ENCODE measurements at places on chromosomes 2 and 18.

DNA sequence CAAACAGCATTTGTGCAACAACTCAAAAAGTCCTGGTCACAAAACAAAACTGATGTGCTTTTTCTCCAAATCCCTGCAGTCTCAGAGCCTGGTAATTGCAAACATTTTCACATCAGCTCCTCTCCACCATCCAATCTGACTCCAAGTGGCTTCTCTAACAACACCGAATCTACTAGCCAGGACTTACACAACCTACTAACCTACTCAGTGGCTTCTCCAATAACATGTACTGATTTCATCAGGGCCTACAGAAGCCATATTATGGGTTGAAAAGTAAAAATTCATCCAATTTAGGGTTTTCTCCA, 104.3 kb downstream of the COLEC12 start:
- DNase-seq: no peak

- no peak for DNase-seq
Observed at GRCh38 chr2:149766339-149766738, 178.8 kb upstream of the MMADHC start.

GRCh38 chr18:59918320-59918755, 18.5 kb downstream of the PMAIP1 start:
- no peak for DNase-seq

GRCh38 chr2:237305579-237305978, 108.4 kb downstream of the COL6A3 start:
- DNase-seq: no peak

GRCh38 chr2:203759690-203760365, 53.4 kb downstream of the CD28 start:
- no peak for DNase-seq

DNA sequence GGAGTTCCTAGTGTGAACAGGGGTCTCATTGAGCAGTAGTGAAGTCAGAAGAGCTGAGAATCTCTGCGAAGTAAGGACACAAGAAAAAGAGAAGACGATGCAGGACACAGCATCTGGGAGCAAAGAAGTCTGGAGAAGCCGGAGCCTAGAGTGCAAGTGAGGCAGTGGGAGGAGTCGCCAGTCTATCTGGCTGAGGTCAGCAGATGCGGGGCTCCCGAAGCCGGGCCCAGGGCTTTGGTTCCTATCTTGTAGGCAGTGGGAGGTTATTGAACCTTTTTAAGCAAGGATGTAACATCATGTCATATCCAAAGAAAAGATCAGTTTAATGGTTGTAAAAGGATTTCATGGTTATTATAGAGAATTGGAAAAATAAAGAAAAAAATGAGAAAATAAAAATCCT, 90.8 kb upstream of the KCTD1 start:
- no peak for DNase-seq

- no peak for DNase-seq
Observed at GRCh38 chr2:44880125-44880483, 61.4 kb upstream of the SIX3 start.

- DNase-seq: no peak
Observed at GRCh38 chr18:50306944-50307343, 19.5 kb upstream of the CXXC1 start.

GRCh38 chr2:229453230-229453629, 182.1 kb upstream of the PID1 start:
- no peak for DNase-seq

GRCh38 chr2:57330447-57330846, 716.2 kb upstream of the VRK2 start:
- DNase-seq: no peak

DNA sequence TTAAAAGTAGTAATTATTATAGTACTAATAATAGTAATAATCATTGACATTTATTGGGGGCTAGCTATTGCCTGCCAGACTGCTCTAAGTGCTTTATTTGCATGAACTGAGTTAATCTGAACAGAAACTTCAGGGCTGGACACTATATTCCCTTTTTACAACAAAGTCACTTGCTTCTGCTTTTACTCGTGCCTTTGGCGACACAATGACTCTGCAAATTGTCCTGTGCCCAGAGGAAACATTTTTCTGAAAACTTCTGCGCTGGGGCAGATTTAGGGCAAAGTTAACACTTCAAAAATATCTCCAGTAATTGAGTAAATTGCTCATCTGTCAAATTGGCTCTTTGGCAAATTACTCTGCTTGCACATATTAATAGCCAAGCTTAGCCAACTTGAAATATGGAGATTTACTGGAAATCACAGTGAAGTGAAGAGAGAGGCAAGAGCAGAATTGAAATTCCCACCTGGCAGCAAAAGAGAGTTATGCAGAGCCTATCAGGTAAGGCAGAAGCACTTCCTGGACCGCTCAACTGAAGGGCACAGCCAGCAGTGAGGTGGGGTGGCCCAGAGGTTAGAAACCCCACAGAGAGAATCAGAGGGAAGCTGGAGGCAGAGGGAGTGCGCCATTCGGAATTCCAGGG, 36.3 kb downstream of the BMP10 start:
- DNase-seq: no peak

DNA sequence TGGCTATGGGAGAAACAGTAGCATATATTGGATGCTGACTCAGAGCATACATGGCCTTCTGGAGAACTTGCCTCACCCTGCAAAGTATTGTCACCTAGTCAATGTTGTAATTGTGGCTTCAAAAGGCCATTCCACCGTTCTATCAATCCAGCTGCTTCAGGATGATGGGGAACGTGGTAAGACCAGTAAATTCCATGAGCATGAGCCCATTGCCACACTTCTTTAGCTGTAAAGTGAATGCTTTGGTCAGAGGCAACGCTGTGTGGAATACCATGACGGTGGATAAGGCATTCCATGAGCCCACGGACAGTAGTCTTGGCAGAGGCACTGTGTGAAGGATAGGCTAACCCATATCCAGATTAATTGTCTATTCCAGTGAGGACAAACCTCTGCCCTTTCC, 1300.1 kb upstream of the ACVR2A start:
- DNase-seq: no peak

GRCh38 chr18:55252053-55252675, 292.9 kb upstream of the CCDC68 start:
- DNase-seq: no peak

GRCh38 chr18:47248604-47249313, 2.7 kb downstream of the SKOR2 start:
- no peak for DNase-seq

GRCh38 chr2:47270421-47270820, 115.3 kb upstream of the STPG4 start:
- no peak for DNase-seq

DNA sequence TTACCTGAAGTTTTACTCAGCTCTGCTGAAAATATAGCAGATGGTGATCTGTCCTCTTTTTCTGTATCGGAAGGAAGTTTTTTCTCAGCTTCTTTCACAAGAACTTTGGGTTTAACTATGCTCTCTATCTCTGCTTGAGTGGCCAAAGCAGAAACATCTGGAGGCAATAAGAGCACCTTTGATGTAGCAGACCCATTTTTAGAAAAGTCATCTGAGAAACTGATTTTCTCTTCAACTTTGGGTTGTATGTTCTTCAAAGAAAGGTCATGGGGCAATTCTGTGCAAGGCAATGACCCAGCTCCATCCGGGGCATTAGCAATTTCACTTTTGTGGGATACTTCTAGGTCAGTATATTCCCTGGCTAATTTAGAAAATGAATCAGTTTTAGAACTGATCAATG, 25.2 kb downstream of the RTN4 start:
- DNase-seq: no peak

DNA sequence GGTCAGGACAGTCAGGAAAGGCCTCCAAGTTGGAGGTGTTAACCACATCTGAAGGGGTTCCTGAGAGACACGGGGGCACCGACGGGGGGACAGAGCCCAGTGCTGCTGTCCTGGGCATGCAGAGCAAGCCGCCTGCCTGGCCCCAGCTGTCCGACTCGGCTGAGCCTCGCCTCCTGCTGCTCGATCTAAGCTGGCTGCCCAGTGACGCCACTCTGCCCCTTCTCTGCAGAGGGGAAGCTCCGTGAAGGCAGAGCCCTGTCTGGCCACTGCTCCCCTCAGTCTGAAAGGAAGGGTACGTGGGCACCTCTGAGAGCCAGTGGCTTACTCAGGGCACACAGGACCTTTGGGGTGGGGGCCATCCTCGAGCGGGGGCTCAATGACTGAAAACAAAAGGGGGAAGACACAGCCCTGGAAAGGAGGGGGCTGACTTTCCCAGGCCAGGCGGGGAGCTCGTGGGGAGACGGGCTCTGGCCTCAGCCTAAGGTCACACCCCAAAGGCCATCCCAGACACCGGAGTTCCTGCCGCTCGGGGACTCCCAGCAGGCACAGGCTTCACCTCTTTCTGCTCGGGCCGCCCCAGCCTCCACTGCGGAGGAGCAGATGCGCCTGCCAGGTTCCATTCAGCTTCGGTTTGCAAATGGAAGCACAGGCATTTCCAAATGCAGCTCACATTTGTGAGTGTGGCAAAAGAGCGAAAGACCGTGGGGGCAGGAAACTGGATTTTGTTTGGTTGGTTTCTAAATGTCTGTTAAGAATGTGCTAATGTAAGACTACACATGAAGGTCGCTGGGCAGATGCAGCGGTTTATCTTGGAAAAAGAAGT, 136.9 kb downstream of the HDAC4 start:
- no peak for DNase-seq

- no peak for DNase-seq
Observed at GRCh38 chr2:43421194-43421593, 174.6 kb downstream of the THADA start.

- DNase-seq: no peak
Observed at GRCh38 chr2:16080516-16080915, 140.2 kb downstream of the MYCN start.

DNA sequence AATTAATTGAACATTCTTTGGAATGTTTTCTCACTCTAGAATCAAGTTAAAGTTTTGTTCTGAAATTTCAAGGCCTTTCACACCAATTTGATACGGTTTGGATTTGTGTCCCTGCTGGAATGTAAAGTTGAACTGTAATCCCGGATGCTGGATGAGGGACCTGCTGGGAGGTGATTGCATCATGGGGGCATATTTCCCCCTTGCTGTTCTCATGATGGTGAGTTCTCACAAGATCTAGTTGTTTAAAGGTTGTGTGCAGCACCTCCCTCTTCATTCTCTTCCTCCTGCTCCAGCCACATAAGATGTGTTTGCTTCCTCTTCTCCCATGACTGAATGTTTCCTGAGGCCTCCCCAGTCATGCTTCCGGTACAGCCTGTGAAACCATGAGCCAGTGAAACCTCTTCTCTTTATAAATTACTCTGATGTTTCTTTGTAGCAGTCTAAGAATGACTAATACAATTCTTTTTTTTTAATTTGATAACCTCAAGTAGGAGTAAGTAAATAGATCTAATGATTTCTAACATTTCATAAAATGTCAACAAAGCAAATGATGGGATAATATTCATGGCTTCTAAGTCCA, 144.2 kb upstream of the CDH7 start:
- no peak for DNase-seq

DNA sequence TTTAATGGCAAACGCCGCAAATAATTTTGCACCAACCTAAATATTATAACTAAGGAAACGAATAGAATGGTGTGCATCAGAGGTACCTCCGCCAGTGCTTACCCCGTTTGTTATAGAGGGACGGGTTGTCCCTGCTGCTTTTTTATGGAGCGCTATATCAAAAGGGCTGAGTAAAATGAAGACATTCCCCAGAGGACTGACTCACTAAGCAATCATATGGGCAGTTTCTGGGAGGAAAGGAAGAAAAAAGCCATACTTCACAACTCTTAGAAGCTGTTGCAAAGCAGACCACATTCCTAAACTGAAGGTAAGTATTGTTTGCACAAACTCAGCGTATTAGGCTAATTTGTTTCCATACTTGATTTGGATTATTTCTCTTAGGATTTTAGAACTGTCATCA, 12.9 kb downstream of the ID2 start:
- no peak for DNase-seq

- no peak for DNase-seq
Observed at GRCh38 chr2:164023896-164024295, 288.1 kb upstream of the FIGN start.

DNA sequence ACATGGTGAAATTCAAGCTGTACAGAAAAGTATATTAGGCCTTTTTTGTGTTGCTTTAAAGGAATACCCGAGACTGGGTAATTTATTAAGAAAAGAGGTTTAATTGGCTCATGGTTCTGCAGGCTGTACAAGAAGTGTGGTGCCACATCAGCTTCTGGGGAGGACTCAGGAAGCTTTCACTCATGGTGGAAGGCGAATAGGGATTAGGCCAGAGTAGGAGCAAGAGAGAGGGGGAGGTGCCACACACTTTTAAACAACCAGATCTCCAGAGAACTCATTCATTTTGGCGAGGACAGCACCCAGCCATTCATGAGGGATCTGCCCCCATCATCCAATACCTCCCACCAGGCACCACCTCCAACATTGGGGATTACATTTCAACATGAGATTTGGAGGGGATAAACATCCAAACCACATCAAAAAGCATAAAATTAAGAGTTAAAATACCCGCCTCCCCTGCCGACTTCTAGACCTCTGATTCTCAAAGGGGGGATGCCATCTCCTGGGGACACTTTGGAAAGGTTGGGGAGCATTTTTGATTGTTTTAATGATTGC, 15.1 kb upstream of the LIPG start:
- no peak for DNase-seq

- no peak for DNase-seq
Observed at GRCh38 chr18:1542230-1542774, 637.6 kb downstream of the ADCYAP1 start.

- DNase-seq: no peak
Observed at GRCh38 chr2:51859260-51859659, 827.3 kb upstream of the NRXN1 start.

DNA sequence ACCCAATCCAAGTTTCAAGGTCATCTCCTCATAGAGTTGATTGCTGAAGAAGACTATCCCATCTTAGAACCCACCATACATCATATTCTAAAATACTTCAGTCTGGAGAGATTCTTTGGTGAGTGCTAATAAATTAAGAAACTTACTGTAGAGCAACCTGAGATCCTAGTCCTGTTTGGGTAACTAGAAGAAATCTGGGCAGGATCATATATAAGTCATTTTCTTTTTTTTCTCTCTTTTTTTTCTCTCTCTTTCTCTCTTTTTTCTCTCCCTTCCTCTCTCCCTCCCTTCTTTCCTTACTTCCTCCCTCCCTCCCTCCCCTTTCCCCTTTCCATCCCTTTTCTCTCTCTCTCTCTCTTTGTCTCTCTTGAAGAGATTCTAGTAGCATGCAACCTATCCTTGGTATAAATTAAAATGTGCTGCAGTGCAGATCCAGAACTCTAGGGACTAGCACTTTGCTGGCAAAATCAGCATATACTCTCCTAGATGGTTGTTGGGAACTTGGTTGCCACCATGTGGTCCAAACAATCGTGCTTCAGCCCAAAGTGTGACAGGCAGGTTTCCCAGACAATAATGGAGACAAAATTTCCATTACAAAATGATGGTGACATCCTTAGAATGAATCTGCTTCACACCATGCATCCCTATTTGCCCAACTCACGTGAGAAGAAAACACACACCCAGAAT, 399.4 kb upstream of the CELF4 start:
- no peak for DNase-seq

- DNase-seq: no peak
Observed at GRCh38 chr2:27191070-27191829, 20.6 kb upstream of the ATRAID start.

GRCh38 chr2:63465633-63466032, 122.6 kb downstream of the WDPCP start:
- DNase-seq: no peak
